ENCODE measurements at places on chromosomes 16 and 17.

DNA sequence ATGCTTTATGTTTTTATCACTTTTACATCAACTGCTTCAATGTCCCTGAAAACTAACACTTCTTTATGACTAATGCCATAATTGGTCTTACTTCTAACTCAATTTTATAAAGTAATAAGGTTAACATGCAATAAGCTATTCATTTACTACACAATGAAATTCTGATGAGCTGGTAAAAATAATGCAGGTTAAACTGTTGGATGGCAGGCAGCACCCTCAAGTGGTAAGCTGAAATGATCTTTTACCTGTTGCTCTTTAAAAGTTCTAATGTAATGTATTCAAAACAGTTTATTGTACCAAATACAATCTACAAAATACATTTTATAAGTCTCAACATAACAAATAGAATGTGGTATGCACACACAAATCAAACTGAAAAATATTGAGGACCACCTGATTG, 1280.3 kb downstream of the CDH8 start:
- no peaks in the 10 kb centered on the region for H3K36me3 ChIP-seq
- H3K27ac ChIP-seq: no peak overlapping the region
- no peaks in the 10 kb centered on the region for H3K4me1 ChIP-seq
- no peak for DNase-seq
- H3K27me3 ChIP-seq: no peaks in the 10 kb centered on the region

- no peaks in the 10 kb centered on the region for H3K27me3 ChIP-seq
- H3K4me1 ChIP-seq: peaks cover 13% of the 10 kb centered on the region
These were observed 22.3 kb upstream of the SMG1 start for GRCh38 chr16:18948372-18949020.

- no peak for DNase-seq
- no peaks in the 10 kb centered on the region for H3K36me3 ChIP-seq
- H3K27ac ChIP-seq: no peak overlapping the region
- peaks cover 24% of the 10 kb centered on the region for H3K4me1 ChIP-seq
- H3K4me3 ChIP-seq: no peak overlapping the region
- no peaks in the 10 kb centered on the region for H3K27me3 ChIP-seq
These were observed 40.5 kb downstream of the C16orf82 start for GRCh38 chr16:27107185-27107592.

- peaks cover 6% of the 10 kb centered on the region for H3K4me1 ChIP-seq
- no peaks in the 10 kb centered on the region for H3K27me3 ChIP-seq
- DNase-seq: no peak
These were observed 101.9 kb downstream of the STX8 start for GRCh38 chr17:9473711-9474110.

GRCh38 chr17:2085648-2085949, 30.7 kb downstream of the HIC1 start:
- H3K4me3 ChIP-seq: no peak overlapping the region
- no peak for DNase-seq
- peaks cover 26% of the 10 kb centered on the region for H3K36me3 ChIP-seq
- H3K27ac ChIP-seq: no peak overlapping the region
- H3K4me1 ChIP-seq: peaks cover 44% of the 10 kb centered on the region

DNA sequence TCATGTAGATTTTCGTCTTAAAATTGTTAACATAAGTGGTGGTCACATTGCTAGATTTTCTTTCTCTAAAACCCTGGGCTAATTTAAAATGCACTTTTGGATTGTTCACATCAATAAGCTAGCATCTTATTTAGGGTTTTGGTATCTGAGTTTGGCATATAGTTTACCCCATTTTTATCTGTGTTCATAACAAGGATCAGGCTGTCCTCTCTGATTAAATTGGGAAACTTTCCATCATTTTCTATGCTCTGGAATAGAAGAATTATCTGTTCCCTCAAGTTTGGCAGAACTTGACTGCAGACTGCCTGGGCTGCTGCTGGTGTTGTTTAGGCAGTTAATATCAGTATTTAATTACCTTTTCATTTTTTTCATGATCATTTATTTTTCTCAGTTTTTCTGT, 1.8 kb downstream of the SPECC1 start:
- no peak overlapping the region for H3K27ac ChIP-seq
- H3K4me1 ChIP-seq: peaks cover 10% of the 10 kb centered on the region
- no peak for DNase-seq
- no peaks in the 10 kb centered on the region for H3K27me3 ChIP-seq
- H3K36me3 ChIP-seq: no peaks in the 10 kb centered on the region
- H3K4me3 ChIP-seq: no peak overlapping the region

- H3K4me1 ChIP-seq: no peaks in the 10 kb centered on the region
- H3K36me3 ChIP-seq: no peaks in the 10 kb centered on the region
- no peak overlapping the region for H3K4me3 ChIP-seq
- DNase-seq: no peak
These were observed 2.6 kb downstream of the GPR179 start for GRCh38 chr17:38341035-38341721.

DNA sequence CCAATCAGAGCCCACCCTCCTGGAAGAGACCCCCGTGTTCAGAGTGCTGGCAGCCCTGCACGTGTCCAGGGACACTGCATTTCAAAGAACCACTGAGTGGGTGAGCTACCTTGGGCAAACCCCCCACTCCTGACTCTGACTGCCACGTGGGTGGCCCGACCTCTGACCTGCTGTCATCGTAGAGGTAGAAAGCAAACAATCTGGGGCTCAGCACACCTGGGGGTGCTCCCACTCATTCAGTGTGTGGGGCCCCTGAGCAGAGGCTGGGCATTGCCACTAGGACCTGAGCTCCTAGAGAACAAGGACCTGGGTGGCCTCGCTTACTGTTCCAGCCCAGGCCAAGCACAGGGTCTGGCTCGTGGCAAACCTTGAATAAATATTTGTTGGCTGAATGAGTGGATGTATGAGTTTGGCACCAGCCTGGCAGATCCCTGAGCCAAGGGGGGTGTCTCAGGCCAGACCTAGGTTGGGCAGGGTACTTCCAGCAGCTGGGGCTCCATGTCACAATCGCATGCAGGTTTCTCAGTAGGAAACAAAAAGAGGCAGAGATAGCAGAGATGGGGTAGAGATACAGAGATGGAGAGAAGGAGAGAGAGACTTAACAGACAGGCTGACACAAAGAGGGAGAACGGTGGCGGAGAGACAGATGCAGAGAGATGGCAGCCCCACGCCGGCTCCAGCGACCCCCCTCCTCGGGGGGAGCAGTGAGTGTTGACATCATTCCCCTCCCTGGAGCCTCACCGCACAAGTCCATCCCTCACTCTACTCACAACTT, 5.4 kb upstream of the DRC7 start:
- no peaks in the 10 kb centered on the region for H3K27me3 ChIP-seq
- no peaks in the 10 kb centered on the region for H3K36me3 ChIP-seq
- DNase-seq: peak; percentile 28

- no peak overlapping the region for H3K4me3 ChIP-seq
- H3K36me3 ChIP-seq: no peaks in the 10 kb centered on the region
- H3K27me3 ChIP-seq: no peaks in the 10 kb centered on the region
- peaks cover 83% of the 10 kb centered on the region for H3K4me1 ChIP-seq
These were observed 17.2 kb downstream of the CYTH1 start for GRCh38 chr17:78764871-78765270.

- no peaks in the 10 kb centered on the region for H3K4me1 ChIP-seq
- no peak overlapping the region for H3K27ac ChIP-seq
- no peak for DNase-seq
- H3K27me3 ChIP-seq: no peaks in the 10 kb centered on the region
- no peak overlapping the region for H3K4me3 ChIP-seq
These were observed 40.6 kb upstream of the CPNE2 start for GRCh38 chr16:57051696-57052228.

GRCh38 chr16:84524346-84524920, 20.0 kb upstream of the MEAK7 start:
- H3K27me3 ChIP-seq: no peaks in the 10 kb centered on the region
- H3K27ac ChIP-seq: no peak overlapping the region
- H3K4me1 ChIP-seq: no peaks in the 10 kb centered on the region
- DNase-seq: no peak

- no peak overlapping the region for H3K4me3 ChIP-seq
- H3K27ac ChIP-seq: no peak overlapping the region
- H3K27me3 ChIP-seq: no peaks in the 10 kb centered on the region
- DNase-seq: no peak
These were observed 231.3 kb downstream of the HAPSTR1 start for GRCh38 chr16:9322769-9323168.

DNA sequence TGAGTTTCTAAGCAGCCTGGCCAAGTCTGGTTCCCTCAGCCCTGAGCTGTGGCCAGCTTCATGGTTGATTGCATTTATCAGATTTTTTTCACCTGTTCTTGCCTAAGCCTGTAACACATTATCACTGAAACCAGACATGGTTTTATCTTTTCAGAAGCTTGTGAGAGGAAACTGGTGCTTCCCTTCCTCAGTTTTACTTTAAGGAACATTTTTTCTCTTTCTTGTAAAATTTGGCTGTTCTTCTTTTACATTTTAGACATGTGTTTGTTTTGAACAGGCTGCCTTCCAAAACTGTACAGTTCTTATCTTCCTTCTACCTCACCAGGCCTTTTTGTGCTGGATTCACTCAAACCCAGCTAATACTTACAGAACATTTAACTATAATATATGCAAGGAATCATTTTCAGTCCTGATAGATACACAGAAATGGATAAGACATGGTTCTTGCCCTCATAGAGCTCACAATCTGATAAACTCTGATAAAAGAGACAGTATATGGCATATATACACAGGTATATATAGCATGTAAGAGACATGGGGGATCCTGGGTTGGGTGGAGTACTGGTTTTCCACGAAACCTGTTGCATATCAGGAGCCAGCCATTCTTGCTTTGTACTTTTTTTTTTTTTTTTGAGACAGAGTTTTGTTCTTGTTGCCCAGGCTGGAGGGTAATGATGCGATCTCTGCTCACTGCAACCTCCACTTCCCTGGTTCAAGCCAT, 44.5 kb downstream of the ZNRF1 start:
- H3K4me3 ChIP-seq: no peak overlapping the region
- H3K27ac ChIP-seq: no peak overlapping the region
- DNase-seq: no peak
- H3K36me3 ChIP-seq: no peaks in the 10 kb centered on the region

GRCh38 chr16:48507391-48507790, 102.6 kb downstream of the N4BP1 start:
- no peaks in the 10 kb centered on the region for H3K36me3 ChIP-seq
- no peak overlapping the region for H3K4me3 ChIP-seq
- no peak for DNase-seq
- H3K27ac ChIP-seq: no peak overlapping the region
- no peaks in the 10 kb centered on the region for H3K4me1 ChIP-seq

DNA sequence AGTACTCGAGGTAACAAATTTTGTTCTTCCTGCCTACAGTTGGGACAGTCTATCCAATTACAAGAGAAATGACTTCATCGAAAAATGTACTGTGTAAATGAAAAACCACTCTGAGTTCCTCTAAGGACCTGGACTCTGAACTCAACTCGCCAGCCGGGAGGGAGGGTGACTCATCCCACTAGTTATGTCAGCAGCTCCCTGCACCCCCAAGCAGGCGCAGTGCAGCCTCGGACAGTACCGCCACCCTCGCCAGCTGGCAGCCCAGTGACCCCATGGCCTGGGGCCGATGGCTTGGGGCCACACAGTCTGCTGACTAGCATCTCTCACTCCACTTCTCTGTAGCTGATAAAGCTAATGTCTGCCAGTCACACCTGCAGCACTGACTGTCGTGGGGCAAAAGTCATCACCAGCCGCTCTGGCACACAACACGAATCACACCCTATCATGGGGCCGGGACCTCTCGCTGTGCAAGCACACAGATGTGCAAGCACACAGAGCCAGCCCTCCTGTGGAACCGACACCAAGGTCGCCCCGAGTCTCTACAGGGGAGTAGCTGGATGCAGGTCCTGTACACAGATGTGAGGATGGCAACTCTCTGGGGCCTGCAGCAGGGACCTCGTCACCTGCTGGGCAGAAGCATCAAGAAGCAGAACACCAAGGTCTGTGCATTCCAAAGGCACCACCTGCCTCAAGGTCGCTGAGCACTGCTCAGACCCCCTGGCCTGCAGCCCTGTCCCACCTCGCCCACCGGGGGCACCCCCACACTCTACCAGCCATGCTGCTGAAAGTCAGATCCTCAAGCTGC, 5.7 kb downstream of the CSNK1D start:
- no peak overlapping the region for H3K27ac ChIP-seq
- peak; percentile 16 for DNase-seq
- H3K36me3 ChIP-seq: peaks cover 87% of the 10 kb centered on the region
- peaks cover 51% of the 10 kb centered on the region for H3K4me1 ChIP-seq
- no peaks in the 10 kb centered on the region for H3K27me3 ChIP-seq

- H3K27me3 ChIP-seq: no peaks in the 10 kb centered on the region
- DNase-seq: no peak
- no peaks in the 10 kb centered on the region for H3K36me3 ChIP-seq
- H3K27ac ChIP-seq: no peak overlapping the region
- no peaks in the 10 kb centered on the region for H3K4me1 ChIP-seq
- H3K4me3 ChIP-seq: no peak overlapping the region
These were observed 440.6 kb downstream of the CDH8 start for GRCh38 chr16:61595605-61596004.

- H3K36me3 ChIP-seq: no peaks in the 10 kb centered on the region
- DNase-seq: no peak
- H3K27ac ChIP-seq: no peak overlapping the region
- no peak overlapping the region for H3K4me3 ChIP-seq
- peaks cover 2% of the 10 kb centered on the region for H3K4me1 ChIP-seq
These were observed 17.3 kb downstream of the CA5A start for GRCh38 chr16:87918866-87919680.

DNA sequence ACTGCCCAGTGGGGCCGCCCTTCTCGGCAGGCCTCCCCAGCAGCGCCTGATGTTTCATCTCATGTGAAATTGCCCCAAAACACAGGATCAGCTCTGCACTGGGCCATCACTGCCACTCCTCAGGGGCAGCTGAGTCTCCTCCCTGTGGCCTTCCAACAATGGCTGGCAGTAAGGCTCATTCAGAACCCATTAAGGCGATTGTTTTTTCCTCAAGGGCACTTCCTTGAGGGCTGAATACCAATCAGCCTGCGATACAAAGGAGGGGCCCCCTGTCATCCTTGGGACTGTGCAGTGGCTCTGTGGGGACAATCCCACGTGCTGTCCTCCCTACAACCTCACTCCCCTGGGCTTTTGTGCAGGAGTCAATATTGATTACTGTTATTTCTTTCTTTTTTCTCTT, 47.5 kb downstream of the XYLT1 start:
- peaks cover 8% of the 10 kb centered on the region for H3K36me3 ChIP-seq
- no peaks in the 10 kb centered on the region for H3K27me3 ChIP-seq
- no peak overlapping the region for H3K4me3 ChIP-seq
- H3K27ac ChIP-seq: no peak overlapping the region
- peaks cover under 1% of the 10 kb centered on the region for H3K4me1 ChIP-seq
- DNase-seq: no peak

DNA sequence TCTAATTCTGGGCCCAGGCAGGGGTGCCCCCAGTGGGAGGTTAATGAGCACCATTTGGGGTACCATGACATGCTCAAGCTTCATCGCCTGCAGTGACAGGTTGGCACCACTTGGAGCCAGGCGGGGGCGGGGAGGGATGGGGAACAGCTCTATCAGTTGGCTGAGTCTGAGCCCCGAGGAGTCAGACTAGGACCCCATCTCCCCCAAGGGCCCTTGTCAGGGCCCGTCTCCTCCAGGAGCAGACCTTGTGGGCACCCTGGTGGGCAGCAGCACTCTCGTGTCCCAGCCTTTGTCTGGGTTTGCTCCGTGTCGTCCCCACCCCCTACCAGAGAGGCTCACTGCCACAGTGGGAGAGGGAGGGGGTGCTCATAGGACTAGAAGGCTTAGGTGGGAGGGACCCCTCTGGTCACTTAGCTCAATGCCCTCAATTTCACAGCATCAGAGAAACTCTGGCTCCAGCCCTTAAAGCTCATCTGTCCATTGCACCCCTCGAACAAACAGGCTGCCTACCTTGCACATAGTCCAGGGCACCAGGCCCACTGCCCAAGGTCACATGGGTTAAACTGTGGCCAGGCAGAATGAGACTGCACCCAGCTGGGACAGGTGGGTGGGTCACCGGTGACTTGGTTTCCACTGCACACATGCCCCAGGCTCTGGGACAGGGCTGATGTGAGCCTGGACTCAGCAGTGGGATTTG, 4.1 kb downstream of the PPP1R9B start:
- no peaks in the 10 kb centered on the region for H3K36me3 ChIP-seq
- no peaks in the 10 kb centered on the region for H3K27me3 ChIP-seq
- peak overlapping the region; percentile 82 for H3K4me3 ChIP-seq

Measured in B cell (primary cell).